ENCODE measurements at places on chromosomes 16 and 17. TPM values are rescaled to one million over a fixed set of nuclear protein-coding genes. Genes with fewer than 3 reads are reported as not detected.

PTGES3L gene
- total RNA-seq, result 11.5 TPM

CTRB1 gene
- total RNA-seq, result not detected

SSTR5 gene
- total RNA-seq, result not detected

NOTUM gene
- not detected for total RNA-seq

SPNS3 gene
- not detected for total RNA-seq

SCRN2 gene
- total RNA-seq, result 34.0 TPM

HP gene
- total RNA-seq, result 1.1 TPM

DNA sequence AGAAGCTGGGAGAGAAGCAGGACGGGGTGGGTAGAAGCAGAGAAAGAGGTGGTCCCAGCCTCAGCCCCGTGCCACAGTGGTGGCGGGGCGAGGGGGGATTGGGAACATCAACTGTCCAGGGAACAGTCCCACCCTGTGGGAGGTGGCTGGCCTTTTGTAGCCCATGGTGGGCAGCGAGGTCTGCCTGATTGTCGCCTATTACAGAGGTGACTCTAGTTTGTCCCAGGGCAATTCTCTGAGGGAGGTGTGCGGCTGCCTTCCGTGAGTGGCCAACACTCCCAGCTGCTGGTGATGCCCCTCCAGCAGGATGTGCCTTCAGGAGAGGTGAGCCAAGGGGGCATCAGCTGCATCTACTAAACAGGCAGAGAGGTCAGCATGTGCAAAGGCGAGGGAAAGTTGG lies 5.0 kb upstream of the BRD7 start:
- H3K4me1 ChIP-seq, result peaks cover 29% of the 10 kb centered on the region
- no peak overlapping the region for H3K4me3 ChIP-seq
- H3K27me3 ChIP-seq, result no peaks in the 10 kb centered on the region

DNA sequence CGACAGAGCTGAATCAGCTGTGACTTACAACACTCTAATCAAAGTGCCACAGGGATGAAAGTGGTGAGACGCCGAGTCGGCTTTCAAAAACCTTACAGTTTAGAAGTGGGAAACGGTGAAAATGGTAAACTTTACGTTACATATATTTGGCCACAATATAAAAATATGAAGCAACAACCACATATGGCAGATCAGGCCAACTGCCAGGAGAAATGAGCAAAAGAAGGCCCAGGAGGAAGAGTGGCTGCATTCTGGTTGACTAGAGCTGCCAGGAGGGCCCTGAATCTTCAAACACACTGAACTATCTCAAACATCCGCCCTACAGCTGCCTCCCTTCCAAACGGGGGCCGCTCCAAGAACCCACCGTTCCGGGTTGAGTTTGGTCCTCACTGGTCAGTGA lies 56.3 kb downstream of the MRM3 start:
- H3K27me3 ChIP-seq, result no peaks in the 10 kb centered on the region
- no peaks in the 10 kb centered on the region for H3K4me1 ChIP-seq
- no peaks in the 10 kb centered on the region for H3K36me3 ChIP-seq
- DNase-seq, result no peak
- no peak overlapping the region for H3K4me3 ChIP-seq

DNA sequence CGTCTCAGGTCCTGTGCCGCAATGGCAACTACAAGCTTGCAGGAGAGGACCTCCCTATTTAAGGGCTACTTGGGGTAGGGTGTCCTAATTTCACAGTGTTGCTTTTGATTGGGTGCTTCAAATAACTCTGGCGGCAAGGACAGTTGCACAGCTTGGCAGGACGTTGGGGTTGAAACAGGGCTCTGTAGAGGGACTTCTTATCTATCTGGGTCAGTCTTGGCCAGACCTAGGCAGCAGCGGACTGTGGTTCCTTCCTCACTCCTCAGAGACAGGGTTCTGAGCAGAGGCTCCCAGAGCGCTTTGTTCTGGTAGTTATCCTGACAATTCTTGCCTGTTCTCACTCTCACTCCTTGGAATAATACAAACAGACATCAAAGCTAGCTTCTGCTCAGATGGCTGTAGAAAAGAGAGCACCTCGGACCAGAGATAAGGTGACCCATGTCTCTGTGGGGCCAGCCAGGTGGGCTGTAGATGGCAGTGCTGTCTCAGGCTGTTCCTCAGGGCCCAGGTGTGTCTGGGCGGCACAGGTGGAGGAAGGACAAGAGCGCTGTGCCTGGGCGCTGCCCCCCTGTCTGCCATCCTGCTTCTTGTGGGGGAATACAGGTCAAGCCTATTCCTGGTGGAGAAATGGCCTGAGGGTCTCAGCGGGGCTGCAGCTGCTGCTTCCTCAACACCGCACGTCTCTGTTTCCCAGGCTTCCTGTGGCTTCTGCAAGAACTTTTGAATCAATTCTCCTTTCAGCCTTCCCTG lies 61.0 kb downstream of the PLD6 start:
- H3K27me3 ChIP-seq, result no peaks in the 10 kb centered on the region
- peaks cover 20% of the 10 kb centered on the region for H3K4me1 ChIP-seq
- H3K36me3 ChIP-seq, result peaks cover 38% of the 10 kb centered on the region
- H3K4me3 ChIP-seq, result no peak overlapping the region
- DNase-seq, result no peak
- no peak overlapping the region for H3K27ac ChIP-seq

- H3K36me3 ChIP-seq, result peaks cover 74% of the 10 kb centered on the region
- H3K27me3 ChIP-seq, result no peaks in the 10 kb centered on the region
- no peak overlapping the region for H3K4me3 ChIP-seq
- H3K27ac ChIP-seq, result no peak overlapping the region
- no peak for DNase-seq
- no peaks in the 10 kb centered on the region for H3K4me1 ChIP-seq
Observed at GRCh38 chr16:74887084-74887483, 97.8 kb downstream of the WDR59 start.

- H3K4me3 ChIP-seq, result no peak overlapping the region
- no peak for DNase-seq
- no peak overlapping the region for H3K27ac ChIP-seq
- H3K4me1 ChIP-seq, result no peaks in the 10 kb centered on the region
Observed at GRCh38 chr17:59311051-59311468, 20.4 kb upstream of the YPEL2 start.

DNA sequence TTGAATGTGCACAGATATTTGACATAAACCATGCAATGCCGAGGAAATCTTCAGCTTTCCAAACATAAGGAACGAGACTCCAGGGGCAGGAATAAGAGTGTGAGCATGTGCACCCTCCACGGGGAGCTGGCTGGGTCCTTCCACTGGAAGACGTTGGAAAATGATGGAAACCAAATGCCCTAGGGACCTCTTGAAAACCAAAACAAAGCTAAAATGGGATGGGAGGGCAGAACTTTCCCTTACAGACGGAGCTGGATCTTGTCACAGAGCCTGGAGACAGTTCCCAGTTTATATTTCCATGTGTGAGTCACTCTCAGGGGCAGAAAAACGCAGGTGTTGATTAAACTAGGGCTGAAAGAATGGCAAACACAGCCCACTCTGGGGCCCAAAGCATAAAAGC lies 34.4 kb upstream of the DNAH17 start:
- DNase-seq, result no peak
- no peaks in the 10 kb centered on the region for H3K27me3 ChIP-seq
- H3K27ac ChIP-seq, result no peak overlapping the region

- H3K27ac ChIP-seq, result no peak overlapping the region
- no peak overlapping the region for H3K4me3 ChIP-seq
- no peaks in the 10 kb centered on the region for H3K4me1 ChIP-seq
- no peaks in the 10 kb centered on the region for H3K36me3 ChIP-seq
- DNase-seq, result no peak
Observed at GRCh38 chr16:48203974-48204824, 39.9 kb upstream of the LONP2 start.

DNA sequence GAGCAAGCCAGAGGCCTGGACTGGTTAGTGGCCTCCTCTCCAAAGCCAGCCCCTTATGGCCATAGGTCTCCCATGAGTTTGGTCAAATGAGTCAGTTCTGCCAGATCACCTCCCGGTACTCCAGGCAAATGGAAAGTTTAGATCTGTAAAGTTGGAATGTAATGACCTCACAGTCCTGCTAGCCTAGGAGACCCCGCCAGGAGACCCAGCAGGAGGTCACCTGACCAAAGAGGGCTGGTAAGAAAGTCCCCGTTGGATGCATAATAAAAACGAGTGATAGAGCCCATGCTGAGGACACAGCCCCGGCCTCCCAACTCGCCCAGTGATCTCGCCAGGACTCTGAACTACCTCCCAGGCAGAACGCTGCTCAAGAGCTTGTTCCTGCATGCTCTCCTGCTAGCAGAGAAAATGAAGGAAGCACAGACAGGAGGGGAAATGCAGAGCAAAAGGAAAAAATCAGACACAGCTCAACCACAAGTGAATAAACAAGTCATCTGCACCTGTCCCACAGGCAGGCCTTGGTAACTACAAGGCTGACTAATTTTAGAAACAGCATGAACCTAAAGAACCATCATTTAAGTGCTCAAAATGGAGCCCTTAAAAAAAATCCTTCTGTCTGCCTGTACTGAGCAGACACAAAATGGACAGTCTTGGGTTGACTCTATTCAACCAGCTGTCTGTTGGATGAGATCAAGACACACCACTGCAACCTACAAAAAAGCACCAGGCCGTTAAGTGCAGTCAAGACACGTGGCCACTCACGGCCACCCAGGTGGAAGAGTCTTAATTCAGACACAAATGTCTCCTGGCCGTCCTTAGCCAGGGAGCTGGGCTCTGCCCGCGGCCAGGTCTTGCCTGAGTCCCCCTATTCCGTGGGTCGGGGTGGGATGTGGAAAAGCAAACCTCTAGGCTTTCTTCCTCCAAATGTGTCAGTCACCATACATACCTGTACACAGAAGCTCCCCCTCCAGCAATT lies 9.2 kb downstream of the CDIP1 start:
- no peak overlapping the region for H3K4me3 ChIP-seq
- no peaks in the 10 kb centered on the region for H3K27me3 ChIP-seq
- H3K27ac ChIP-seq, result peak overlapping the region; percentile 44
- no peak for DNase-seq
- H3K36me3 ChIP-seq, result peaks cover 15% of the 10 kb centered on the region

DNA sequence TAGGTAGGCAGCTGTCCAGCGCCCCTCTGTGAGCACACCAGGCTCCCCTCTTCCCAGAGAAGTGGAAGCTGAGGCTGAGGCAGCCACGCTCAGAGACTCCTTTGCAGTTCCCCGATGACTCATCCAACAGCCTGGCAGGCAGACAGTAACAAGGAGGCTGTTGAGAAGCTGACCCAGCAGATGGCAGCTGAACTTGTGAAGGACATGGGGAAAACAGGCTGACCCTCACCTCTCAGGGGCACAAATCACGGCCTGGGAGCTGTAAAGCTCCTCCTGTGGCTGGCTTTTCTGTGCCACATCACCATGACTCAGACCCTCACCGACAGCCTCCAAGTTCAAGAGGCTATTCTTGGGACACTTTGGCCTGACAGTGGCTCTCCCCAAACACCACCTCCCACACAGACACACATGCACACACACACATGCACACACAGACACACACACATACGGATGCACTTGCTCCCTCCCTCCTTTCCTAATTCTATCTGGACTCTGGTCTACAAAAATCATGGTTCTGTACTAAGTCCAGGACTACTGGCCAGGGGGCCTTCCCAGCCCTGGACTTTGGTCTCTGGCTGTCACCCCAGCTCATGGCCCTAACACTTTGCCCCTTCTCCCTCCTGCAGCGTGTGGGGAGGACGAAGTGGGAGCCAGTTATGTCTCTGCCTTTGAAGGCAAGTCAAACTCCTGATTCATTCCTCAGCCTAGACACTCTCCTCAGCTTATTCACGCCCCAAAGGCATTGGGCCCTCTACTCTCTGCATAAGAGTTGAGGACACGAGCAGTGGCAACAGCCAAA lies 23.2 kb downstream of the MAP3K14 start:
- peaks cover 100% of the 10 kb centered on the region for H3K4me1 ChIP-seq
- peak overlapping the region; percentile 99 for H3K27ac ChIP-seq
- peaks cover 6% of the 10 kb centered on the region for H3K36me3 ChIP-seq
- H3K27me3 ChIP-seq, result no peaks in the 10 kb centered on the region
- DNase-seq, result peak; percentile 95

GRCh38 chr16:66507731-66508239 lies 42.1 kb downstream of the TK2 start:
- H3K27ac ChIP-seq, result no peak overlapping the region
- DNase-seq, result no peak
- H3K36me3 ChIP-seq, result no peaks in the 10 kb centered on the region
- H3K27me3 ChIP-seq, result no peaks in the 10 kb centered on the region
- H3K4me1 ChIP-seq, result peaks cover 51% of the 10 kb centered on the region

- DNase-seq, result no peak
- no peaks in the 10 kb centered on the region for H3K27me3 ChIP-seq
- no peaks in the 10 kb centered on the region for H3K36me3 ChIP-seq
- H3K4me3 ChIP-seq, result no peak overlapping the region
- peaks cover 2% of the 10 kb centered on the region for H3K4me1 ChIP-seq
- no peak overlapping the region for H3K27ac ChIP-seq
Observed at GRCh38 chr16:59126486-59126885, 392.4 kb upstream of the GOT2 start.

- H3K4me1 ChIP-seq, result peaks cover 58% of the 10 kb centered on the region
- no peak for DNase-seq
- no peaks in the 10 kb centered on the region for H3K27me3 ChIP-seq
- H3K36me3 ChIP-seq, result peaks cover 8% of the 10 kb centered on the region
Observed at GRCh38 chr16:28531777-28532744, 6.7 kb downstream of the NUPR1 start.

GRCh38 chr16:19114359-19115147 lies 789 bp downstream of the ITPRIPL2 start:
- H3K27ac ChIP-seq, result peak overlapping the region; percentile 91
- H3K27me3 ChIP-seq, result no peaks in the 10 kb centered on the region
- peaks cover 66% of the 10 kb centered on the region for H3K4me1 ChIP-seq

GRCh38 chr16:70520612-70521297 lies 2.6 kb downstream of the COG4 start:
- H3K27ac ChIP-seq, result no peak overlapping the region
- H3K27me3 ChIP-seq, result no peaks in the 10 kb centered on the region
- DNase-seq, result no peak
- H3K36me3 ChIP-seq, result peaks cover 36% of the 10 kb centered on the region
- no peak overlapping the region for H3K4me3 ChIP-seq

DNA sequence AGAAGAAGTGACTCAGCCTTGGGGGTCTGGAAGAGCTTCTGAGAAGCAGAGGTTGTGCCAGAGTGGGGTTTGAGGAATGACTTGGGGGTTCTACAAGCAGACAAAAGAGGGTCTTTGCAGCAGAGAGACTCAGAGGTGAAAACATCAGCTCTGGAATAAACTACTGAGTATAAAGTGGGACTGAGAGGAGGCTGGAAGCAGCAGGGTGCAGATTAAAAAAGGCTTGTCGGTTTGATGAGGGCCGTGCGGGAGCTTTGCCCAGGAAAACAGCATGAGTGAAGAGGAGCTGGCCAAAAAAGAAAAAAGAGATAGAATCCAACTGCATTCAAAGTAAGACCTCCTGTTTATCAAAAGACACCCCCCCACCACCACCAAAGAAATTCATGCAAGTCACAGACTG lies 13.1 kb upstream of the ACE start:
- no peak overlapping the region for H3K4me3 ChIP-seq
- no peak overlapping the region for H3K27ac ChIP-seq
- peaks cover 6% of the 10 kb centered on the region for H3K4me1 ChIP-seq
- DNase-seq, result no peak
- no peaks in the 10 kb centered on the region for H3K27me3 ChIP-seq

DNA sequence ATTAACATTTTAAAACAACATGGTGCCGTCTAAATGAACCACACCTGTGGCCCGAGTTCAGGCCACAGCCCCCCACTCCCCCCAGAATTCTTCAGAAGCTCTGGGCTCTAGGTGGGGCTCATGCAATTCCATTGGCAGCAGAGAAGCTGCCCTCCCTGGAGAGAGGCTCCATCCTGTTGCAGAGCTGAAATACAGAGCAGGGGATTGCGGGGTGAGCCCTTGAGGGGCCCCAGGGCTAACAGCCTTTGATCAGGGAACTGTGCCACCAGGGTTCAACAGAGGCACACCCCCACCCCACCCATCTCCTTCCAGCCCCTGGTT lies 69.3 kb downstream of the ABR start:
- peaks cover 77% of the 10 kb centered on the region for H3K4me1 ChIP-seq
- peak overlapping the region; percentile 91 for H3K27ac ChIP-seq
- H3K27me3 ChIP-seq, result peaks cover 3% of the 10 kb centered on the region
- no peak overlapping the region for H3K4me3 ChIP-seq
